ENCODE measurements at places on chromosomes 12 and 14. TPM values are rescaled to one million over a fixed set of nuclear protein-coding genes. Genes with fewer than 3 reads are reported as not detected.

The GXYLT1 gene
- total RNA-seq = 7.7 TPM

The LGR5 gene
- total RNA-seq = not detected

The EGLN3 gene
- 21.0 TPM for total RNA-seq

The MYH6 gene
- total RNA-seq = not detected

The RPGRIP1 gene
- not detected for total RNA-seq

The RFX4 gene
- total RNA-seq = not detected

The SUDS3 gene
- total RNA-seq = 55.0 TPM

The CACNA2D4 gene
- total RNA-seq = 3.1 TPM

The MBIP gene
- total RNA-seq = 9.5 TPM

The PTCSC3 gene
- not detected for total RNA-seq

The TMX1 gene
- total RNA-seq = 32.9 TPM

The L2HGDH gene
- 14.2 TPM for total RNA-seq

The LRRIQ1 gene
- not detected for total RNA-seq

The MTRFR gene
- total RNA-seq = 7.5 TPM

The HELB gene
- 1.6 TPM for total RNA-seq

The LRTM2 gene
- not detected for total RNA-seq

Data from esophagus squamous epithelium (tissue), 5 donors.